ENCODE measurements at places on chromosomes 16 and 17. TPM values are rescaled to one million over a fixed set of nuclear protein-coding genes. Genes with fewer than 3 reads are reported as not detected.

- no peak overlapping the region for H3K4me3 ChIP-seq
- H3K27ac ChIP-seq = no peak overlapping the region
- no peaks in the 10 kb centered on the region for H3K27me3 ChIP-seq
- H3K4me1 ChIP-seq = peaks cover 1% of the 10 kb centered on the region
Observed at GRCh38 chr16:60882816-60883215, 1153.4 kb downstream of the CDH8 start.

DNA sequence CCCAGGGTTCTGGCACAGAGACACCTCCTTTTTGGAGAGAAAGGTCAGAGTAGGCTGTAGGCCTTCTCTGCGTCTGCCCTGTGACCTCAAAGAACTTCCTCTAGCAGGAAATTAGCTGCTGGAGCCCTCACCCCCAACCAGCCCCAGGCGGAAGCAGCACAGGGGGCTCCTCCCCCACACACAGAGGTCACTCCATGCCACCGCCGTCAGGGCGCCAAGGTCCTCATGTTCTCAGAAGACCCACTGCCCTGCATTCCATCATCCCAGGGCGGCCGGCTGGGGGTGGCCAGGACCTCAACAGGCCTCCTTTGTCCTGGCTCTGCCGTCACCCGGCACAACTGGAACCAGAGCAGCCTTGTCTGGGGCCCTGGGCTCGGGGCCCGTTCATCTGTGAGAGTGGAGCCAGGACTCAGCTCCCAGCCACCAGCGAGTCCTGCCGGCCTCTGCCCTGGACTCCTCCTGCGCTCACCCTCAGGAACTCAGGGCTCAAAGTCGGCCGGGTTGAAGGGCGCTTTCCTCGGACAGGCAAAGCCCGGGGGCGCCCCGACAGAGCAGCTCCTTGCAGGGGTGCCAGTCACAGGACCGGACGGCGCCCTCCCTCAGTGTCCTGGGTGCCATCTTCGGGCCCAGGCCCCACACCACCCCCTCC is 1.2 kb downstream of the TMC6 start:
- no peaks in the 10 kb centered on the region for H3K27me3 ChIP-seq
- DNase-seq = peak; percentile 85
- no peaks in the 10 kb centered on the region for H3K36me3 ChIP-seq
- H3K4me3 ChIP-seq = no peak overlapping the region
- H3K27ac ChIP-seq = no peak overlapping the region

Gene ADGRG1
- 68.4 TPM for total RNA-seq

DNA sequence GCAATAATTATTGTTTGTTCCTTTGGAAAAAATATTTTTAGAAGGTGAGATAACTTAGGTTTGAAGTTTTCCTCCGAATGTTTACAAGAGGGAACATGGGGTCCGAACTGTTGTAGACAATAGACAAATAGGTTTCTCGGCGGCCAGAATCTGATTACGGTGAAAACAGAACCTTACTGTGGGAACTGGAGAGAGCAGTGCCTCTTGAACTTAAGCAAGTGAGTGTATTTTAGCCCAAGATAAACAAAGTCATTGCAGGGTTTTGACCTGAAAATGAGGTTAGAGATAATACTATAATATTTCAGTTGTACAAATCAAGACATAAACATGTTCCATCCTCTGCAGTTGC is 134.7 kb downstream of the ABCA8 start:
- no peak overlapping the region for H3K4me3 ChIP-seq
- H3K4me1 ChIP-seq = no peaks in the 10 kb centered on the region
- no peak for DNase-seq
- no peak overlapping the region for H3K27ac ChIP-seq
- no peaks in the 10 kb centered on the region for H3K36me3 ChIP-seq

DNA sequence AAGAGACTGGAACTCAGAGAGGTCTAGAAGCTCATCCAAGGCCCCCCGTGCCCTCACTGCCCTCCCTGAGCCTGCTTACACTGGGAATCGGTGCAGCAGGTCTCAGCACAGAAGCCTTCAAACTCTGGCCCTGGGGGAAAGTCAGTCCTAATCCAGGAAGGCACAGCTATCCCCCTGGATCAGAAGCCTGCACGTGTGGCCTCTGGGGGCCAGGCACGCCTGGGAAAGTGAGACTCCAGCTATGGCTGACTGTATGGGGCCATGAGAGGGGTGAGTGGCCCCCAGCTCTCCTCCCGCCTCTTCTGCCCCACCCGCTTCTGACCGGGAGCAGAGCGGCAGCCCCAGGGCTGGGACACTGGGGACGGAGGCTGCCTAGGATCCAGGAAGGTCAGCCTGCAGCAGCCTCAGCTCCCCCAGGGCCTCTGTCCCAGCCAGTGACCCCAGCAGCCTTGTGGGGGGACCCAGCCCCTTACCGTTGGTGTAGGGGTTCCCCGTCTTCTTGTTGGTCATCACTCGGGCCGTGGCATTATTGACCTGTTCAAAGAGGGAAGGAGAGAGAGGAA is 26.6 kb downstream of the ENGASE start:
- no peaks in the 10 kb centered on the region for H3K27me3 ChIP-seq
- H3K4me3 ChIP-seq = no peak overlapping the region
- no peaks in the 10 kb centered on the region for H3K4me1 ChIP-seq
- no peak for DNase-seq

DNA sequence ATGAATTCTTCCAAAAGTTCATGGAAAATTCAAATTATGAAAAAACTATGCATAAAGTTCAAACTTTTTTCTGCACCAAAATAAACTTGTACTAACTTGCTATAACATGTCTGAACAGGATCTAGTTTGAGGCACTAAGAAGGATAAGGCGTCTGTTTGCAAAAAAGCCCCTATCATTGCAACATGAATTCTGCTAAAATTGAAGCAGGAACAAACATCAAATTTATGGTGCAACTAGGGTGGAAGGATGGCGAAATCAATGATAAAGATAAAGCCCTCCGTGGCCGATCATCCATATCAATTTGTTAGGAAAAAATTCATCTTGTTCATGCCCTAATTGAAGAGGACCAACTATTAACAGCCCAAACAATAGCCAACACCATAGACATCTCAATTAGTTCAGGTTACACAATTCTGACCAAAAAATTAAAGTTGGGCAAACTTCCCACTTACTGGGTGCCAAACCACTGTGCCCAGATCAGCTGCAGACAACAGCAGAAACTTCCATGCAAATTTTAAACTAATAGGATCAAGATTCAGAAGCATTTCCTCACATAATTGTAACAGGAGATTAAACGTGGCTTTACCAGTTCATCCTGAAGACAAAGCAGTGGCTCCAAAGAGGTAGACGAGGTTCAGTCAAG is 12.9 kb downstream of the IL21R start:
- no peak overlapping the region for H3K4me3 ChIP-seq
- H3K36me3 ChIP-seq = no peaks in the 10 kb centered on the region
- H3K27me3 ChIP-seq = no peaks in the 10 kb centered on the region
- DNase-seq = no peak

GRCh38 chr16:82146957-82147356 is 23.1 kb downstream of the MPHOSPH6 start:
- H3K4me3 ChIP-seq = no peak overlapping the region
- H3K27ac ChIP-seq = no peak overlapping the region
- H3K4me1 ChIP-seq = no peaks in the 10 kb centered on the region
- no peak for DNase-seq
- H3K36me3 ChIP-seq = peaks cover 4% of the 10 kb centered on the region

DNA sequence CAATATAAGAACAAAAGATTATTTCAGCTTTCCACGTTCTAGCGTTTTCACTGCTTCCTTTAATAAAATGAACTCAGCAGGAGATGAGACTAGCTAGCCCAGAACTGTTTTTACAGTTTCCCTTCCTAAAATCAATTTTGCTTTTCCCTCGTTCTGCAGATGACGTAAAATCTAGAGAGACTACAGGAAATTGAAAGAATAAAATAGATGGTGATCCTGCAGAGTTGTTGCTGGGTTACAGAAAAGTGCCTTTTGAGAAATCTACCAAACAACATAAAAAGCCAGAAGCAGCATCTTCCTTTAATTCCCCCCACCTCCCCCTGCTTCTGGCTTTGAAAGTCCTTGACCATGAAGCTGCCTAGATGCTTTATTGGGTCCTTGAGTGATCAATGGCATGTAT is 96.8 kb upstream of the CLEC3A start:
- DNase-seq = no peak
- no peaks in the 10 kb centered on the region for H3K4me1 ChIP-seq
- no peak overlapping the region for H3K27ac ChIP-seq
- H3K4me3 ChIP-seq = no peak overlapping the region

All from aorta (tissue), 5 donors.